ENCODE measurements at places on chromosomes 11 and 22. TPM values are rescaled to one million over a fixed set of nuclear protein-coding genes. Genes with fewer than 3 reads are reported as not detected.

DNA sequence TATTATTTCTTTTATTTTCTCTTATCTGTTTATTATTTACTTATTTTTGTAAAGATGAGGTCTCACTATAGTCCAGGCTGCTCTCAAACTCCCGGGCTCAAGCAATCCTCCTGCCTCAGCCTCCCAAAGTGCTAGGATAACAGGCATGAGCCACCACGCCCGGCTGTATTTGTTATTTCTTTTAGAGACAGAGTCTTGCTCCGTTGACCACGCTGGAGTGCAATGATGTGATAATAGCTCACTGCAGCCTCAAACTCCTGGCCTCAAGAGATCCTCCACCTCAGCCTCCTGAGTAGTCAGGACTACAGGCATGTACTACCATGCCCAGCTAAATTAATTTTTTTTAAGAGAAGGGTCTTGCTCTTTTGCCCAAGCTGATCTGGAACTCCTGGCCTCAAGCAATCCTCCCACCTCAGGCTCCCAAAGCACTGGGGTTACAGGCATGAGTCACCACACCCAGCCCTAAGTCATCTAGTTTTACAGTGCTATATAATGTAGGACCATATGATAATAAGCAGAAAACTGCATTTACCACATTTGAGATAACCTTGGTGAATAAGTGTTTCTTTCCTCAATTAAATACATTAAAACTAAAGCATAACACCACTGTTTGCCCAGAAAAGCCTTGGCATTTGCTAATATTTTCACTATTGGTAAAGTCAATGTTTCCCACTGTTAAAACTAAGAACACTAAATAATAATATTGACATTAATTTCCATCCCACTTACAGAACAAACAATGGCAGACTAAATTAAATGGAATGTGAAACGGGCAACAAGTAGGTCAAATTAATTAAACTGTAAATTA, 127.5 kb downstream of the SIK3 start:
- H3K4me1 ChIP-seq: peaks cover 6% of the 10 kb centered on the region
- no peak overlapping the region for H3K27ac ChIP-seq
- H3K27me3 ChIP-seq: no peaks in the 10 kb centered on the region
- no peak for DNase-seq
- H3K36me3 ChIP-seq: no peaks in the 10 kb centered on the region

Gene CARD16
- 1.5 TPM for total RNA-seq

DNA sequence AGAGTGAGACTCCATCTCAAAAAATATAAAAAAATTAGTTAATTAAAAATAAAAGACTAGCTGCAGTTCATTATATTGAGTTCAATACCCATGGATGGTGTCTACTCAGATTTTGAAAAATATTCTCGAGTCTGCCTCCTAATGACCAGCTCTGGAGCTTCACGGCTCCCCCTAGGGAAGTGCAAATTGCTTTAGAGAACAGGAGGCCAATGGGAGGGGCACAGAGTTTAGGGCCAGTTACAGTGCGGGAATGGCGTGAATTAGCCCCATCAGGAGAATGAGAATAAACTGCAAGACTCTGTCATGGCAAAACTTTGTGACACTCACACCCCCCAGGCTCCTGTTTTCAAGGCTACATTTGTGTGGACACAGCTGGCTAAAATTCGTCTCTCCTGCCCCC, 4.6 kb downstream of the FGF4 start:
- DNase-seq: no peak
- H3K27me3 ChIP-seq: peaks cover 51% of the 10 kb centered on the region
- peaks cover 2% of the 10 kb centered on the region for H3K36me3 ChIP-seq

DNA sequence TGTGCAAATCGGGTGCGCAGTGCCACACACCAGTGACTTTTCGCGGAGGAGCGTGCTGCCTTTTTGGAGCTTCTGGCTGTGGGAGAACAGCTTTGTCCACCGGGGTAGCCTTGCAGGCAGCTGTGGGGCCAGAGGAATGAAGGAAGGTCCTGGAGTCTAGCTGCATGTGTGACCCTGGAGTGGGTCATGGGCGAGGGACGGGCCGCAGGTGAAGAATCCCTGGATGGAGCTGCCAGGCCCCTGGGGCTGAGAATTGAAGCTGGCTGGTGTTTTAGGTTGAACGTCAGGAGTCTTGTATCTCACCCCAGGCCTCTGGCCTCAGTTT, 8.6 kb downstream of the CCND1 start:
- no peak overlapping the region for H3K27ac ChIP-seq
- DNase-seq: no peak
- H3K36me3 ChIP-seq: peaks cover 30% of the 10 kb centered on the region
- peaks cover 12% of the 10 kb centered on the region for H3K4me1 ChIP-seq
